ENCODE measurements at places on chromosomes 5 and 9.
A peak's percentile ranks its signal among the peaks of the same experiment; 100 is the strongest.

GRCh38 chr5:119339965-119340364, 15.9 kb upstream of the TNFAIP8 start:
- DNase-seq = no peak

- no peak for DNase-seq
Observed at GRCh38 chr5:109305352-109305751, 104.4 kb downstream of the PJA2 start.

DNA sequence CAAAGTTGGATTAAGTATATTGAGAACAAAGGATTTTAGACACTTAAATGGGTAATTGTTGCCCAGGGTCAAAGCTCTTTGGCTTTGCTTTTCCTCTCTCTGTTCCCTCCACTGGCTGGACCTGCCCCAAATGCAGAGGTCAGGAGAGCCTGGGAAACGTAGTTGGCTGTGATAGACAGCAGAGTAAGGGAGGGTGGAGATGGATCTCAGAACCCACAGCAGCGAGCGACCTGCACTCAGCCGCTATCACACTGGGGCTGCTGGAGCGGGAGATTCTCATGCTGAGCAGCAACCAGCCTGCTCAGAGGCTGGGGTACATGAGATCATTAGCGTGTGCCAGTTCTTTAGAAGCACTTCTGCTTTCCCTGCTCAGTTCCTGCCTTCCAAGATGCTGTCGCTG, 71.8 kb upstream of the TTC23L start:
- DNase-seq = no peak

GRCh38 chr5:176830995-176831423, 20.6 kb downstream of the UNC5A start:
- no peak for DNase-seq

GRCh38 chr5:60916646-60917045, 28.2 kb downstream of the ERCC8 start:
- DNase-seq = no peak

DNA sequence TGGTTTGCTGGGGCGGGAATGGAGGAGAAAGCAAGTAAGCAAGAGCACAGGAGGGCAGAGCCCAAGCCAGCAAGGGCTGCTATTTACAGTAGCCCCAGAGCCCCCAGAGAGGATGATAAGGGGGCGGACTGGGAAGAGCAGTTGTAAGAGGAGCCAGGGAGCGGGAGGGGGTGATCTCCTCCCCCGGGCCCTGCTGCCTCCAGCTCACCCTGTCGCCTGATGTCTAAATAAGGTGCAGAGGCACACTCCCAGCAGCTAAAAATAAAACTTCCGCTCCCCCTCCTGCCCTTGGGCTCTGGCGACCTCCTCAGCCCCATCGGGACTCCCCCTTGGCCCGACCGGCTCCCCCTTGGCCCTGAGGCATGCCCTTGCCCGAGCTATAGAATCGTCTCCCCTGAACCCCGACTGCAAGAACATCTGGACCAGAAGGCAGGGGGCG, 14.4 kb upstream of the CCDC69 start:
- DNase-seq = no peak

GRCh38 chr5:63805151-63805550, 157.1 kb downstream of the HTR1A start:
- DNase-seq = no peak

DNA sequence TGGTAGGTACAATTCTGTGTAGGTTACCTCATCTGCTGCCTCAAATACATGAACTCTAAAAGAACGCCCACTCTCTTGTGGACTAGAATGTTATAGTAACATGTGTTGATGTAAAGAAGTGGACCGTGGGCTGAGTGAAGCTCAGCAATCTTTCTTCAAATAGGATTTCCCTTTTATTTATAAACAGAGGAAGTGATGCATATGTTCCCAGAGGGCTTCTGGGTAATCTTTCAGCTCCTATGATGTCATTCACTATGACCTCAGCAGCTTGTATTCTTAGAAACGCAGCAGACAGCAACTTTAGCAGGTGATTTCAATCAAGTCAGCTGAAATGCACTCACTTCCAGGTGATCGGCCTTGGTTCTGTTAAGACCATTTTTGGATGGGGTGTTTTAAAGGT, 14.4 kb downstream of the F2RL2 start:
- peak; percentile 26 for DNase-seq

- DNase-seq = no peak
Observed at GRCh38 chr5:665541-665955, 27.6 kb downstream of the TPPP start.

GRCh38 chr5:171580502-171581265, 161.2 kb downstream of the FGF18 start:
- no peak for DNase-seq

- DNase-seq = no peak
Observed at GRCh38 chr5:137751869-137752491, 2.2 kb downstream of the HNRNPA0 start.

GRCh38 chr5:78757269-78758053, 108.9 kb upstream of the LHFPL2 start:
- no peak for DNase-seq

DNA sequence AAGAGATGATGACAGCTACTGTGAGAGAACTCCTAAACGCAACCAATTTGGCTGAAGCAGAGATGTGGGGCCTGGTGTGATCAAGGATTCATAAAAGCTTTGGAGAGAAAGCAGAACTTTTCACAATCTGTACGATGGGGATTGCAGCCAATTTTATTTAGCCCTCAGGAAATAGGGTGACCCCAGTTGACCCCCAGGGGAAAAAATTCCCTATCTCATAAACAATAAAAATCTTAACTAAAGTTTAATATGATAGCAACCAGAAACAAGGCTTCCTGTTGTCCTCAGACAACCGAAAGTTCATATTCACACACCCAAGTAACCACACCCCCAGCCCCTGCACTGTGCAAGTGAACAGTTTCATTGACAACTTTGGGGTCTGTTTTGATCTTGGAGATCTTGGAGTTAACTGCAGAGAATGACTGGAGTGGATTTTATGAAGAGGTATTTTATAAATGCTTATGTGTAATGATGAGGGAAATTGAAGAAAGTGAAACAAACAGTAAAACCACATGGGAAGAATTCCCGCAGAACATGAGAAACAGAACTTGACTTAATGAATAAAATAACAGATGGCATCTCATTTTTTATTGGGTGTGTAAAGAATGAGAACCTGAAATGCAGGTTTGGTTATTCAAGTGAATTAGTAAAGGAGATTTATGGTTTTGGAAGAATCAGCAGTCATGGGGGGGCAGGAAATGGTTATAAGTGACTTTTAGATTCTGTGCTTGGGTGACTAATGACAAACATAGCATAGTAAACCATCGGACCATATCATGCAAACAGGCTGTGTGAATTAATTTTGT, 94.5 kb downstream of the PDE4D start:
- DNase-seq = peak; percentile 40

GRCh38 chr5:132471944-132472343, 18.6 kb downstream of the IRF1 start:
- no peak for DNase-seq

DNA sequence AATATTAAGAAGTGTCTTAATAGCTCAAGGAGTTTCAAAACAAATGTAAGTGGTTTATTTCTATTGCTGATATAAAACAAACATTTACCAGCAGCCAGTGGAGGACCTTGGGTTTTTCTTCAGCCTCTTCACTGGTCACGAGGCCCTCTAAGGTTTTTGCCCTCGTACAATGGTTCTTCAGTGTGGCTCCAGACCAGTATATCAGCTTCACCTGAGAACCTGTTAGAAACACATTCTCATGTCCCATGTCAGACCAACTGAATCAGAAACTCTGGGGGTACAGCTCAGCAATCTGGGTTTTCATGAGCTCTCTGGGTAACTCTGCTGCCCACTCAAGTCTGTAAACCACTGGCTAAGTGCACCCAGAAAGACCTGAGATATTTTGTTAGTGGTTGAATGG, 12.9 kb downstream of the WWC1 start:
- no peak for DNase-seq

- DNase-seq = no peak
Observed at GRCh38 chr5:32542216-32543059, 42.9 kb upstream of the SUB1 start.

DNA sequence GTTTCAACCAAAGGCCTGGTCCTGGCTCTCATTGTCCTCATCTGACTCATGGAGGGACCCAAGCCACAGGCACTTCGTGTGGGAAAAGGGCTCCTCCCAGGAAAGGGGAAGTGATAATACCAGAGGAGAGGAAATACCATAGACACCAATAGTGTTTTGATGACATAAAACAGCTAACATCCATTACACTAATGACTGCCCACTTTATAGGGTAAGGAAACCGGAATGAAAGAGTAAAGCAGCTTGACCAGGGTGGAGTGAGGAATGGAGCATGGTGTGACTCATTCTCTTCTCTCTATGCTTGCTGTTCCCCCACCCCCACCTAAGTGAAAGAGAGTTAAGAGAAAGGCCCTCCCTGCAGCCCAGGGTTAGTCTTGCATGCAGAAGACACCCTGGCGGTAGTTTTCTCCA, 67.4 kb upstream of the HRH2 start:
- no peak for DNase-seq

DNA sequence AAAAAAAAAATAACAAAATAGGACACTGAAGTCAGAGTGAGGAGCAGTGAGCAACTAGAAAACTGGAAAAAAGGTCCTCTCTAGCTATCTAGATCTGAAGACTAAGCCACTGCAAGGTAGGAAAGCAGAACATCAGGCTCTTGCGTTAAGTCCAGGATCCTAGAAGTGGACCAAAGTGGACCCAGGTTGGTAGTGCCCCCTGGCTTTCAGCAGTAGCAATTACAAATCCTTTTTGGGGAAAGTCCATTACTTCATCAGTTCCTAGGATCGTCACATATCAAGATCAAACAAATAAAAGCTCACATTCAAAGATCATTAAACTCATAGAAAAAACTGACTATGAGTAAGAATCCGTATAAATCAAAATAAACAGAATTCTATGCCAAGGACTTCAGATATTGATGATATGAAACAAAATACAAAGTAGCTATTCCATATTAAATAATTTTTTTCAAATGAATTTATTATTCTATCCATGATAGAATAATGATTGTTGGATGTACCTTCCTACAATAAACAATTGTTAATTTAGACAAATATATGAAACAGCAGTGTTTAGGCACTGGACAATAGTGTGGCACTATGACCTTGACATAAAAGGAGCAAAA, 6.5 kb upstream of the RICTOR start:
- DNase-seq = no peak

DNA sequence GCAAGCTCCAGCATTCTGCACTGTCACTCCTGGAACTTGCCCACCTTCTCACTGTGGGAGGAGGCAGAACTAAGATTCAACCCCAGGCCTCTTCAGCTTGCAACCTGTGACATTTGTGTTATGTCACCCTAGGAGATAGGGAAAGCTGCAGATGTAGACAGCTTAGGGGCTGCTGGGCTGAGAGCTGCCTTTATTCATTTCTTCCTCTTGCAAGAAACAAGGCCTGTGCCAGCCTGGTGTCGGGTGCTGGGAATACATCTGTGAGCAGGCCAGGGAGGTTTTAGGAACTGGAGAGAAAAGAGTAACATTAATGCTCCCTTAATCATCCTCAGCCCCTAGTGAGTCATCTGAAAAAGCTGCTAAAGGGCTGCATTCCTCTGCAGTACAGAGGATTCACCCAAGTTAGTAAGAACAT, 101.8 kb downstream of the FGF18 start:
- DNase-seq = no peak

DNA sequence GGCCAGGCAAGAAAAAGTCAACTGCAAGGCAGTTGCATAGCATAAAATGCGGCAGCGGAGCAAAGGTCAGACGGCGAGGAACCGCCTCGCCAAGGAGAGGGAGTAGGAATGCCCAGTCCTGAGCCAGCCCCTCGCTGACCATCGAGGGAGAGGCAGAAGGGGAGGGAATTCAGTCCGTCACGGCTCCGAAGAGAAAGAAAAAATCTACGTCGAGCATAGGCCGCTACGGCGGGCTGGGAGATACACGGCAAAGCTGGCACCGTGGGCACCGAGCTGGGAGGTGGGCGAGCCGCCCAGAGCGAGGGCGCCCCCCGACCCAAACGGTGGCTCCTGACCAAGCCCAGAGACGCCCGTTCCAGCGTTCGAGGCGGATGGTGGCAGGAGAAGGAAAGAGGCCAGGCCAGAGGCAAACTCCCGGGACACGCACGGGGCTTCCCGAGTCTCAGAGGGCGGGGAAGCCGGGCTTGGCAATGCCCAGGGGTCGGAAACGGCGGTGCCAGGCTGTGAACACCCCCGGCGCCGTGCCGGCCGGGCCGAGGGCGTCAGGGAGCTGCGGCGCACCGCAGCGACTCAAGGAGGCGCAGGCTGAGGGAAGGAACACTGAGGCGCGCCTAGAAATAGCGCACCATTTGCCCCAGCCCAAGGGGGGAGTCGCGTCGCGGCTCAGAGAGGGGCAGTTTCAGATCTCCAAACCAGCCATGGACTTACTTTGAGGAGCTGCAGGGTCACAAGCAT, 518 bp downstream of the SPRY4 start:
- DNase-seq = no peak

DNA sequence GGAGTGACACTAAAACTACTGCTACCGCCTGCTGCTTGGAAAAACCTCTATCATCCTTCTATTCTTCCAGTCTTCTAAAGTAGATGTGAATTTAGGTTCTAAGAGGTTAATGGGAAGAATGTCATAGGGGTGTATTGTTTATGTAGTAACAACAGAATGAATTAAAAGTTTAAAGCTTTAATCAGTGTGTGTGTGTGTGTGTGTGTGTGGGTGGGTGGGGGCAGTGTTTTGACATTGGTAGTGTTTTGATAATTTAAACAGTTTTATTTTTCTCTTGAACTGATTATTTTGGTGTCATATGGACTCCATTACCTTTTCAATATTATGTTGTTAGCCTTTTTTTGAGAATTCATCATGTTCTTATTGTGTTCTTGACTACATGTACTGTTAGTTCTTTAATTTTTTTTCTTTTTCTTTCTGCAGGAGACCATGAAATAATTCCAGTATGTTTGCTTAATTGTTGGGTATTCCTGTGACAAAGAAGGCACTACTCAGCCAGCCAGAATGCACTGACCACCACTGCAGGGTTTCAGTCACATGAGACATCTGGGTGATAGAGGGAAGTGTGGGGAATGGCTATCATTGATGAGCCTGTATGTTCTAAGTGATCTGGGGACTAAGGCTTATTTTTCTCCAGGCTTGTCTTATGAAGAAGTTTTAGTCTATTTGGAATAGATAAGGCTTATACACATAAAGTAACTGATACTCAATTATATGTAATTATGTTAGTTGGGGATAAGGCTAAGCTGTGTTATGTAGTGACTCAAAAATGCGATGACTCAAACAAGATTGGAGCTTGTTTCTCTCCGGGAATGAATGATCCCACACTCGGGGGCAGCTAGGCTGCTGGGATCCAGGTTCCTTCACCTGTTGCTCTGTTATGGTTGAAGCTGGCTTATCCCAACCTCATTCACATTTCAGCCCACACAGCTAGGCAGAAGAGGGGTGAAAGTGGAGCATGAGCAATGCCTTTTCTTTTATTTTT, 50.2 kb upstream of the ACTBL2 start:
- DNase-seq = no peak

- no peak for DNase-seq
Observed at GRCh38 chr5:135491552-135492318, 39.6 kb upstream of the TIFAB start.

GRCh38 chr5:147384346-147385193, 125.3 kb downstream of the DPYSL3 start:
- no peak for DNase-seq
